ENCODE measurements at places on chromosomes 2 and 18.

- peak; percentile 80 for DNase-seq
Measured at GRCh38 chr2:26008851-26009566, 24.9 kb upstream of the RAB10 start.

DNA sequence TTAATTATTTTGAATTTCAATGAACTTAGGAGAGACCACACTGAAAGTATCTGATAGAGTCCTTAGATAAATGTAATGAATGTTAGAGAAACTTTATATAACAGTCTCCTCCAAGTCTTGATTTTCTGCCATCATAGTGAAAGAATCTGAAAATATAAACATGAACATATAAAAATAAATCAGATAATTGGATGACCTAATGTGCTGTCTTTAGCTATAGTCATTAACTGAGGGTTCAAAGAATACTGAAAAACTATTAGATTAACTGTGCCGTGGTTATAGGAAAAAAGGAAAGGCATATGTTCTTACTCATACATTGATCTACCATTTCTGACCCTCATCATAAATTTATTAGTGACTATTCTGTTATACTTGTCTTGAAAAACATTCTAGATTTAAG, 47.0 kb upstream of the SPAG16 start:
- DNase-seq, result no peak

- DNase-seq, result no peak
Measured at GRCh38 chr2:135951041-135951583, 34.3 kb downstream of the DARS1 start.

DNA sequence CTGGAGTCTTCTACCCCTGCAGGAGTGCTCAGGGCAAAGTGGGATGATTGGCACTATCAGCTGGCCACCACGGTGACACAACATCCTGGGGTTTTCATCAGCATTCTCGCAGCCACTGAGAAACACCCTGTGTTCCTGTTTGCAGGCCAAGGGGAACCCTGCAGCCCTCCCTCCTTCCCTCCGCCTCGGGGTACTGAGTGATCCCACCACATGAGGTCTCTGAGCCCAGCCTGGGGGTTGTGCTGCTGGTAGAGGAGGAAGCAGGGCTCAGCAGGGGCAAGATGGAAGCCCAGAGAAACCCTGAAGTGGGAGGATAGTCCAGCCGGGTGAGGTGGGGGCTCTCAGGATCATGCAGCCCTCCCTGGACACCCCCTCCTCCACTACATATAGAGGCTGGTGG, at the start of gene OXER1:
Gene OXER1, minus strand, starts transcription at position 40 of the 400 bp plus-strand sequence. CDS start 73 bp downstream, outside the sequence.
- DNase-seq, result peak; percentile 86

DNA sequence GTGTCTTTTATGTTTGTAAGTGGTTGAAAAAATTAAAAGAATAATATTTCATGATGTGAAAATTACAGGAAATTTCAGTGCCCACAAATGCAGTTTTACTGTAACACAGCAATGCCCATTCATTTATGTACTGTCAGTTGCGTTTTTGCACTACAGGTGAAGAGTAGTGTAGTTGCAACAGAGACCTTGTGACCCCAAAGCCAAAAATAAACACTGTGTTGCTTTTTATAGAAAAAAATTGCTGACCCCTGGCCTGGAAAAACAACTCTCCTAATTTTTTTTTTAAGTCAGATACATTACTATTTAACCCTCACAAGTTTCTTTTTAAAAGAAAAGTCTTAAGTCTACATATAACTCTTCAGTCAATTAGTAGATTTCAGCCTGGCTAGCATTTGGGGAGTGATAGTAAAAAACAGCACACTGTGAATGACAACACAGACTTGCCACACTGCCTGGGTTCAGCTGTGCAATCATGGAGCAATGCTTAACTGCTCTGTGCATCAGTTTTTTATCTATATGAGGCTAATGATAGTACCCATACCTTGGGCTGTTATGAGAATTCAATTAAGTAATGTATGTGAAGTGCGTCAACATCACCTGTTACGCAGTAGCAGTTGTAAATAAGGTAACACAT, 8.1 kb downstream of the KLHL14 start:
- no peak for DNase-seq

- DNase-seq, result peak; percentile 77
Measured at GRCh38 chr18:45686891-45687611, 36.9 kb upstream of the SLC14A1 start.

GRCh38 chr2:135225781-135226180, 173.7 kb downstream of the RAB3GAP1 start:
- DNase-seq, result no peak

GRCh38 chr2:200782251-200782650, 29.5 kb upstream of the BZW1 start:
- no peak for DNase-seq

- no peak for DNase-seq
Measured at GRCh38 chr18:6374935-6375529, 39.7 kb downstream of the L3MBTL4 start.

DNA sequence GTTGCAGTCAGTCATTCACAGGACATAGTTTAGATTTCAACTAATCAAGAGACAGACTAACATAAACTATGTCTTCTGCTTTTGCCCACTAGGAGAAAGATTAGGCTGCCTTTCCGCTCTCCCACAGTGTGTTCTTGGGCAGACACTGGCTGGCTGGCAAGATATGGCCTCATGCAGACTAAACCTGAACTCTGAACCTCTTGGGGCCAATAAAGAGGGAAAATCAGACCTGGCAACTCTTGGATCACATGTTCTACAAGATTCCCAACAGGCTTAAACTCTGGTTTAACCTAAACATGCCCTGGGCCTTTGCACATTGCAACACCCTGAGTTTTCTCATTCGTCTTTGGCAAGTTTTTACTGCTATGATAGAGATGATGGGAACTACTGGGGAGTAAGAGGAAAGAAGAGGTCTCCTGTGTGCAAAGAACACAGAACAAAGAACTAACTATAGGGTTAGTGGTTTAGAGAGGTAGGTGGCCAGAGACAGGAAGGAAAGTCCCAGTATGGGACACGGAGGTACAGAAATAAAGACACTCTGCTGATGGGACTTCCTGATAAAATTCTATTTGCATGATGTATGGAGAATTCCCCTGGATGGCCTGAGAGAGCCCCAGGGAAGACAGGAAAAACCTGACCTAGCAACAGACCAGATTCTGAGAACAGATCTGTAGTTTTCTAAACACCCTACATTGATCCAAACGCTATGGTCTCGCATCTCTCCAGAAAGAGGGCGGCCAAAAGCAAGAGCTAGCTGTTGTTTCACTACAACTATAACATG, 2.0 kb upstream of the ATRAID start:
- DNase-seq, result no peak

DNA sequence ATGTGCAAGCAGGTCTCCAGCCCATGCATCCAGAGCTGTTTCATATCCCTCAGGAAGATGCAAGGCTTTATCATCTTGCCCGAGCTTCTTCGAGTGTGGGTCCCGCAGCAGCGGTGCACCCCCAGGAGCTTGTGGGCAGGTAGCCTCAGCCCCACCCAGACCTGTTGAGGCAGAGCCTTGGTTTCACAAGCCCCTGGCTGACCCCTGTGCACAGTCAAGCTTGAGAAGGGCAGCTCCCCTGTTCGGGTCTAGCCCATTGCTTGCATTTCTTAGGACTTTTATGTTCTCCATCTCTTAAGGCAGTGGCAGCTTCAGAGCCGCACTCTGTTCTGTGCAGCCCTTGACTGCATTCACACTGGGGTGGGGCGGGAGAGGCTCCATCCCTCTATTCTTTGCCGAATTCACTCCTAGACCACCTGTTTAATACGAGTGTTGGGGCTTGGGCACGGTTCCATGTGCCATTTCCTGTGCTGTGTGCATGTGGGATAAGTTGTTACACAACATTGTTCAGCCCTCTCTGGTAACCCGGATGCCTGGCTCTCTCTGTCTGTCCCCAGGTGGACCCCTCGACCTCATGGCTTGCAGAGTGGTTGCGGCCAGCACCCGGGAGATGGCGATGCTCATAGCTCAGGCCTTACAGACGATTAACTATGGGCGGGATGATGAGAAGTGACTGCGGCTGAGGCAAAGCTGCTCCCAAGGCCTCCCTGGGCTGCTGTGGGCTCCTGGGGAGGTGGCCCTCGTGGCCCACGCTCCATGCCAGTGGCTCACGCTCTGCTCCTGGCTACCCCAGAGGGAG, 48.7 kb downstream of the IMPA2 start:
- no peak for DNase-seq

DNA sequence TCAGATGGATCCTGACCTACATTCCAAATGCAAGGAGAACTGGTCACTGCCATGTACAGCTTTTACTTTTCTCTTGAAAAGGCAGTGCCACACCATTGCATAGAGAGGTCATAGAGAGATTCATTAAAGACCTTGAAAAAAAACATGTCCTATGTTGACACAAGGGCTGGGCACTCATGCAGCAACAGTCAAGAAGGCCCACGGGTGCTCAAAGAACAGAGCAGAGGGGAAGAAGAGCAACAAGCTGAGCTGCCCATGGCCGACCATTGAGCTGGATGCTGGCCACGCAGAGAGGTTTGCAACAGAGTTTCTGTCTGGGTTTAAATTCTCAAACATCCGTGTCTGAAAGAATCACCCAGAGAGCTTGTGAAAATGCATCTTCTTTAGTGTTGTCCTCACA, 99.1 kb downstream of the ADD2 start:
- no peak for DNase-seq

DNA sequence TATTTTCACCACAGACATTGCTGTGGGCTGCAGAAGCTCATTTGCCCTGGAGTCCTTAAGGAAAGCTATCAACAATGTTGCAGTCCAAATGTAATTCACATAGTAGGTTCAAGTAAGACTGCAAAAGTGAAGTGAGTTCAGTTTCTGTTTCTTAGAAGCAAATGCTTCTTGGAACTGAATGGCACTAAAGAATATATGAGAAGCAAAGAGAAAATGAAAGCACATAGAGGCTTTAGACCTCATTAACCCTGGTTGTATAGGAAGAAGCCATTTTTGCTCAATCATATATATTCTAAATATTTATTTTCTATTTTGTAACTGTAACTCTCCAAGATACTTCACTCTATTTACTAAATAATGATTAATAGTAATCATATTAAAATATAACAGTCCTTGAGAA, 292.0 kb downstream of the ZNF804A start:
- no peak for DNase-seq

DNA sequence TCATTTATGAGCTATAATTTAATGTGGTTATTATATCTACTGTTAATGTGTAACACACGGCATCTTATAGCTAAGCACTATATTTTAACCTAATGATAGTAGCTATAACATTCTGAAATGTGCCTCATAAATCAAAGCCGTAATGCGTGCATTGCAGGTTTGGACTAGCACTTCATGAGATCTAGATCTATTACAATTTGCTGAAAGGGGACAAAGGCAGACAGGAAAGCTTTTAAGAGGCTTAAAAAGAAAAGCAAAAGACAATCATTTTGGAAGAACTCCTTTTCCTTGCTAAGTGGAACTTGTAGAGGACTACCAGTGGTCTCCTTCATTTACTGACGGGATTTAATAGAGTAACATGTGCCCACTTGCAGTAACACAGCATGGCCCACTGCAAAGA, 213.1 kb downstream of the NBAS start:
- no peak for DNase-seq

DNA sequence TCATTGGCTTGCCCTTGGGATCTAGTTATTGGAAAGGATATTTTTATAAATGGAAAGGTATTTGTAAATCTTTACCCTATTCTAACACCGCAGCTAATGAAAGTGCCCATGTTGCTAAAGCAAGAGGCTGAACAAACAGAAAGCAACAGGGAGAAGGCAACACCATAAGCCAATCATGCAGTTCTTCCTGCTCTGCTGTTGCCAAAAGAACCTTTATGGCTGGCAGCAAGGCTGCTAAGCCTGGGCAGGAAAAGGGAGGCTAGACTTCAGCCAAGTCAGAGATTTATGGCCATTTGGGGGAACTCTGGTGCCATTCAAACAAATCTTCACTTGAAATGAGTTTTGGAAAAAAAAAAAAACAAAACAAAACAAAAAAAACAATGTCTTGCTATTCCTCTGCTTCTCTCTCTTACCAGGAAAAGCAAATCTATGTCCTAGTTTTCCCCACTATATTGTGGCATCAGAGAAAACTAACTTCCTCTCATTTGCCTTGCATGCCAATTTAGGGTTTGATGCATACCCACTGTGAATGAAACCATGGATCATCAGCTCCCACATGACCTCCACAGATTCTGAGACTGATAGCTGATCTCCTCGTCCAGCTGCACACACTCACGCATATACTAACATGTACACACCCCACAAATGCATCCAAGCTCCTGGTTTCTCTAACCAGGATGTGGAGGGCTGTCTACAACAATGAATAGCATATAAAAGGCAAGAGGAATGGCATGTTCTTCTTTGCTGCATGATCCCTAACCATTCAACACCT, 179.3 kb downstream of the C1D start:
- DNase-seq, result no peak

GRCh38 chr2:239590276-239590675, 189.5 kb upstream of the HDAC4 start:
- no peak for DNase-seq

DNA sequence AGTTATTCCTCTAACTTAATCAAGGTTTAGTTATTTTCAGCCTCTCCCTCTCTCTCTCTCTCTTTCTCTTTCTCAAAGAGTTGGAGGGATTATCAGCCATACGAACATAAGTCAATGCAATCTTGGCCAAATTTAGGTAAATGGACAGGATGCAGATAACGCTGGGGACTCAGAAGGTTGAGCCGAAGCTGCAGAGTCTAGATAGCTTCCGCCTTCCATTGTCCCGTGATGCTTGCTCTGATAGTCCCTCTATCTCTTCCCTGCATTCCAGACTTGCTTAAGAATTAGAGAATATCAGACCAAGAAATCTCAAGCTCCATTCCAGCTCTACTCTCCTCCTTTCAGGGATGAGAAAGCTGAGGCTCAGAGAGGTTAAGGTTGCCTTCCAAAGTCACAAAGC, 502.8 kb upstream of the TNP1 start:
- DNase-seq, result no peak

DNA sequence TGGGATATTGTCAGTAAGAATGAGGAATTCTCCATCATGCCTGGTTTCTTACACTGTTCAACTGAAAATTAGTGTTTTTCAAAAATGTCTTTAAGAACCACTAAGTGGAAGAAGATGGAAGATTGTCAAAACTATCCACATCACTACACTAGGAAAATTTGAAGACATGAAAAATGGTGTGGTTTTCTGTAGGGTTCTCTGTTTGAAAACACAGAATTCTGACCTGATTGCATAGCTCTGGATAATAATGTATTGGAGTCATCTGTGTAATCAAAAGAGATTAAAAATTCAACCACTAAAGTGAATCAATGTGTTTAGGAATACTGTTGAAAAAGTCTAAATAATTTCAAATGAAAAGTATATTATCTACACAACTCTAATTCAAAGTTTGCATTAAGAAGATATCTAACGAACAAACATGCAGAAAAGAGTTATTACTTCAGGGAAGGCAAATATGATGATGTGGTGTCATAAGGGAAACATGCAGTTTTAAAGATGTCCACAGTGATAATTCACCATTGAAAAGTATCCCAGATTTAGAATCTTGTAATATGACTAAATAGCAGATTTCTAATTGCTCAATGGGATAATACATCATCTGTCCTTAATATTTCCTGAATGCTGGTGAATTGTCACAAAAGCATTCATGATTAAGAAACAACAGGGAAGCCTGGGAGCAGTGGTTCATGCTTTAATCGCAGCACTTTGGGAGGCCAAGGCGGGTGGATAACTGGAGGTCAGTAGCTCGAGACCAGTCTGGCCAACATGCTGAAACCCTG, 116.9 kb downstream of the ERBB4 start:
- peak; percentile 5 for DNase-seq

GRCh38 chr2:85906748-85907147, 18.0 kb upstream of the ST3GAL5 start:
- DNase-seq, result no peak

- no peak for DNase-seq
Measured at GRCh38 chr2:240292619-240293525, 142.6 kb upstream of the GPC1 start.
